ENCODE measurements at places on chromosomes 16 and 17.

DNA sequence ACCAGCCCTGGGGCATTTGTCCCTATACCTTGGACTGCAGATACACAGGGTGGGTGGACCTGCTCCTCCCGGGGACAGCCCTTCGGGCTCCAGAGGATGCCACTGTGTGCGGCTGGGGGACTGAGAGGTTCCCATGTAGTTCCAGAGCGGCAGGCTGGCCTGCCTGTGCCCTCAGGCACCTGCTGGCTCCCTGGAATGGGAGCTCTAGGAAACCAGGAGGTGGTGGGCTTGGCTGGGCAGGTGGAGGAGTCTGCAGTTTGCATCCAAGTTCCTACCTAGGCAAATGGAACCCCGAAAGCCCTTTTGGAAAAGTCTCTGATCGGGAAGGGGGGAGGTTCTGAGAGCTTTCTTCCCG is 982 bp downstream of the DBNDD1 start:
- DNase-seq = no peak

- no peak for DNase-seq
Observed at GRCh38 chr16:9843424-9844018, 338.7 kb downstream of the GRIN2A start.

DNA sequence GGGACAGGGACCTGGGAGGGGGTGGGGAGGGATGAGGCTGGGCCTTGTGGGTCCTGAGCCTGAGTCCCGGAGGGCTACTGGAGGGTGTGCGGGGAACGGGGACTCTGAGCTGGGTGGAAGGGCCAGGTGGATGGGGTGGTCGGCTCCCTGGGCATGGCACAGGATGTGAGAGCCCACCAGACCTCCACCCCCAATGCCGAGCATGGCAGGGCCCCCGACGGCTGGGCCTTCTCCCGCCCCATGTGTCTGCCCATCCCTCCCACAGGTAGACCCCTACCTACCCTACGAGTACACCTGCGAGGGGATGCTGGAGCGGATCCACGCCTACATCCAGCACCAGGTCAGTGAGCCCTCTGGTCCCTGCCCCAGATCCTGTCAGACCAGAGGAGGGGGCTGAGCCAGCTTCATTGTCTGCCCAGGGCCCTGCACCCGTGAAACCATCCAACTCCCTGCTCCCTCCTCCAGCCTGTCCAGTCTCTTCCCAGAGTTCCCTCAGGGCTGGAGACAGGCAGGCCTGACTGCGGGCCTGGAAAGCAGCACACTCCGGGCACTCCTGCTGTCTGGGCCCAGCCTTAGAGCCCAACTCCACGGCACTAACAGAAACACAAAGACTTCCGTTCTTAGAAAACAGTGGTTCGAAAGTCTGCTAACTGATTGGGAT is 78.0 kb downstream of the MGAT5B start:
- DNase-seq = no peak

DNA sequence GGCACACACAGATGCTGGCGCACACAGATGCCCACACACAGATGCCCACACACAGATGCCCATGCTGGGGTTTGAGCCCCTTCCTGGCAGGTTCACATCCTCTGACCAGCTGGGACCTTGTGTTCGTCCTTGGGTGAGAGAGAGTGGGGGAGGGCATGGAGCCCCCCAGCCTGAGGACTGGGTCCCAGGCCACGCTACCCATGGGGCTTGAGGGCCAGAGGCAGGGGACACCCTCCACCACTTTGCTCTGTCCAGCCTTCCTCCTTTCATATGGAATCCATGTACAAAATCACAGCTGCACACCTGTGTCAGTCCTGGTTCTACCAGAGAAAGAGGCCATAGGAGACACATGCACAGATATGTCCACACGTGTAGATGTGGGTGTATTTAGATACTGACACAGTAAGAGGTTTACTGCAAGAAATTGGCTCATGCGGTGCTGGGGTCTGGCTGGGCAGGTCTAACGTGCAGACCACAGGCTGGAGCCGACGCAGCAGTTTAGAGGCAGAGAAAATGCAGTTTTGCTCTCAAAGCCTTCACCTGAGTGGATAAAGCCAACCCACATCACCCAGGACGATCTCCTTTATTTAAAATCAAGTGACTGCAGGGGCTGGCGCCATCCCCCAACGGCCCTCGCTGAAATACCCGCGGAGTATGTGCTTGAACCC is 10.8 kb downstream of the SLC22A31 start:
- no peak for DNase-seq

- no peak for DNase-seq
Observed at GRCh38 chr17:15498107-15498506, 30.7 kb upstream of the CDRT4 start.

- no peak for DNase-seq
Observed at GRCh38 chr17:50188921-50189549, 12.4 kb downstream of the COL1A1 start.

- peak; percentile 67 for DNase-seq
Observed at GRCh38 chr17:51046514-51047384, 73.9 kb downstream of the SPAG9 start.

- DNase-seq = no peak
Observed at GRCh38 chr16:10156099-10156498, 26.1 kb downstream of the GRIN2A start.
